Midbrain (tissue), 1 donor: ENCODE measurements at places on chromosomes 7 and 10.

DNA sequence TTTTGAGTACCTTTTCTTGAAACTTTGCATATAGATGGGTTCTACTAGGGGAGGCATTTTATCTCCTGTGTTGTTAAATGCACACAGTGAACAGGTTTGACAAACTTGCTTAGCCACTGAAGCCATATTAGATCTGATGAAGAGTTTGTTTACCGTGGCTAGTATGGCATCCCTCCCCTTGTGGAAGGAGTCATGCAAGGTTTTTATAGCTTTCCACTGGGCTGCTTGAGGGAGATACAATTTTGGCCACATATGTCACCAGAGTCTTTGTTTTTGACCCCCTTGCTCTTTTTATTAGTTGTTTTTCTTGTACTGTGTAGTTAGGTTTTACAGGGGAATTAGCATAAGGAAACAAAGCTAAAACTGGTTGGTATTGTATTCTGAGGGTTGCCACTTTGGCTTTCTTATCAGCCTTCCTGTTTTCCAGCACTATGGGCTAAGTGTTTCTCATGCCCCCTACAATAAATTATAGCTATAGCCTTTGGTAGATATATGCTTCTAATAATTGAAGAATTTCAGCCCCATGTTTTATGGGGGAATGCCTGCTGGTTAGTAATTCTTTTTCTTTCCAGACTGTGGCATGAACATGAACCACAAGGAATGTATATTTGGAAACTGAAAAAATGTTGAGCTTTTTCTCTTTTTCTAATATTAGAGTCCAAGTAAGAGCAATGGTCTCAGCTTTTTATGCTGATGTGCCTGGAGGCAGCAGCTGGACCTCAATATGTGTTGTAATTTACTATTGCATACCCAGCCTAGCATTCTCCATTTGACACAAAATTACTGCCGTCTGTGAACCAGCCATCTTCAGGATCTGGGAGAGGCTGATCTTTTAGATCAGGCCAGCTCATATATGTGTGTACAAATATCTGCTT is 18.4 kb upstream of the STEAP2 start:
- no peak for DNase-seq

GRCh38 chr10:113060201-113061053 is 110.4 kb downstream of the TCF7L2 start:
- DNase-seq, result peak; percentile 77

DNA sequence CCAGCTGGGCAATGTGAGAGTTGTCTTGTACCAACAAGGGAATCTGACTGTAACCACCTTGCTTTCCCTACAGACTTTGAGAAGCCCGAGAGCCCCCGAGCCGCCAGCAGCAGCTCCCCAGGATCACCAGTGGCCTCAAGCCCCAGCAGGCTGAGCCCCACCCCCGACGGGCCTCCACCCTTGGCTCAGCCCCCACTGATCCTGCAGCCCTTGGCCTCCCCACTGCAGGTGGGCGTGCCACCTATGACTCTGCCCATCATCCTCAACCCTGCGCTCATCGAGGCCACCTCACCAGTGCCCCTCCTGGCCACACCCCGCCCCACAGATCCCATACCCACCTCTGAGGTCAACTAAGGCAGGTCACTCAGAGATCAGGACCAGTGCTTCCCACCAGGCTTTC is 13.5 kb upstream of the NFKB2 start:
- DNase-seq, result no peak

- no peak for DNase-seq
Observed at GRCh38 chr7:13307040-13307439, 619.6 kb downstream of the ARL4A start.

- no peak for DNase-seq
Observed at GRCh38 chr7:130279286-130279685, 12.6 kb downstream of the CPA2 start.

DNA sequence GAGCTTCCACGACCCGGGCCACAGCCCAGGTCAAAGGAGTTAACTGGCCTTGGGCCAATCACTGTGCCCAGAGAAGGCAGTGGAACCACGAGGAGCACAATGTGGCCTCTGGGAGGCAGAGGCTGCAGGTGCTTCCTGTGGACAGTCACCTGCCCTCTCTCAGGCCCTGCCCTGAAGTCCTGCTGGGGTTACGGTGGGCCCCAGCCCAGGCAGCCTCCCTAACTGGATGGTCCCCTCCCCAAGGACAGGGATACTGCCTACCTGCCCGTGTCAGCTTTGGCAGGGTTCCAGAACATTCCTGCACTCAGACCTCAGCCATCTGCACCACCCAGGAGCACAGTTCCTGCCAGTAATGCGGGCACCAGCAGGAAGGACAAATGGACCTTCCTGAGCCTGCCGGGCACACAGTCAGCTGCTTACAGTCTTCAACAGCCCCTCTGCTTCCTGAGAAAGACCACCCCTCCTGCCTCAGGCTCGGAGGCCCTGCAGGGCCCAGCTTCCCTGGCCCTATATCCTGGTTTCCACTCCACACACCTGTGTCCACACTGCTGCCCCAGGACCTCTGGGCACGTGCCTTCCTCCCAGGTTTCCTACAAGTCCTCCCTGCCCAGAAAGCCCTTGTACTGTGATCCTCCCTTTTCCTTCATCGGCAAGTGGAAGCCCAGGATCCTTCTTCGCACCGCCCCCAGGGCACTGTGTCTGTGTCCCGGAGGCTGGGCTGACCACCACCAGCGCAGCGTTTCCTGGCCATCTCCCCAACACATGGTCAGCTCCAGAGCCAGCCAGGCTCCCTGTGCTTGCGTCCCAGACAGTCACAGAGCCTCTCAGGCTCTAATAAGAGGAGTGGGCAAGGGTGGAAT is 23.3 kb downstream of the WDR86 start:
- no peak for DNase-seq

DNA sequence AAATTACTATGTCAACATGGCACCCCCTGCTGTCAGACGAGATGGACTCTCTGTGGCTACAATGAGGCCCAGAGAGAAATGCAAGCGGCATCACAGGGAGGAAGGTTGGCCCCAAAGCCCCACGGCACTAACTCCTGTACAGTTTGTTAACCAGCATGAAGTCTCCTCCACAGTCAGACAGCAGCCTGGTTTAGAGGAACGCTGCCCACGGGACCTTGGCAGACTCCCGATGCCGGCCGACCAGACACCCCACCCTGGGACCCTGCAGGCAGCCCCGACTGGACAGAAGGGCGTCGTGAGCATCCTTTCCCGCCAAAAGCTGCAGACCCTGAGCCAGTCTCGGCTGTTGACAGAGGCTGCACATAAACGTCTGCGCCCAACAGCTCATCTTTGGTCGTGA is 158.8 kb downstream of the DIP2C start:
- DNase-seq, result no peak

DNA sequence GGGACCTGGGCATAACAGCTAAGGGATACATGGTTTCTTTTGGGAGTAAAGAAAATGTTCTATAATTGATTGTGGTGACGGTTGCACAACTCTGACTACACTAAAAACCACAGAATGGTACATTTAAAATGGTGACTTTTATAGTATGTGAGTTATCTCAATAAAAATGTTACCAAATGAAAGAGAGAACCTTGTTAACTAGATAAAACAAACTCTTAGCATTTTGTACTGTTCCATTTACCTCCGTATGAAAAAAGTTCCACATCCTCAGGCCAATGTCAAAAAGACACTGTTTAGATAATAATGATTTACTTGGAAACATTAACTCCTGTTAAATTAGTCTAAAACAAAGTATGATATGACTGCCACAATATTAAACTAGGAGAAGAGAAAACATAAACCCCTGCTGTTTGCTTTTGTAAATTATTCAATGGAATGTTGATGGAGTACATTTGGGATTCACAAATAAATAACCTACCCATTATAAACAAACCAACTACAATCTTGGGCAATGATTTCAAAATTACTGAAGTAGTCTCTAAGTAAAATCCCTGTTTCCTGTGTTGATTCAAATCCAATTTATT is 60.7 kb downstream of the SMURF1 start:
- no peak for DNase-seq

GRCh38 chr10:22429146-22429545 is 83.8 kb downstream of the SPAG6 start:
- no peak for DNase-seq

DNA sequence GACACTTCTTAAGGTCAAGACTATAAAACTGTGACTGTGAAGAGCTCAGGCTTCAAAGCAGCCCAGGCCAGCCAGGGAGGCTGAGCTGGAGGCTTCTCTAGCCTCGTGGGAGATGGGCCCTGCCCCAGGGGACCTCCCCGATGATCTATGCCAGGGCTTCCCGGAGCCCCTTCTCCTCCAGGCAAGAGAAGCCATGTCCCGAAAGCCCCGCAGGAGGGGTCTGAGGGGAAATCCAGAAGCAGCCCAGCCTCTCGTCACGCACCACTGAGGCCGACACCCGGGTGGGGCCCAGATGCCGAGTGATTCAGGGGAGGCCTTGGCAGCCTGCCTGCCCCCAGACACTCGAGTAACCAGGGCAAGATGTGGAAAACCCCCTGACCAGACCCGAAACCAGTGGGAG is 63.7 kb downstream of the PROSER2 start:
- no peak for DNase-seq

GRCh38 chr7:54159088-54159487 is 383.1 kb upstream of the VSTM2A start:
- DNase-seq, result no peak

DNA sequence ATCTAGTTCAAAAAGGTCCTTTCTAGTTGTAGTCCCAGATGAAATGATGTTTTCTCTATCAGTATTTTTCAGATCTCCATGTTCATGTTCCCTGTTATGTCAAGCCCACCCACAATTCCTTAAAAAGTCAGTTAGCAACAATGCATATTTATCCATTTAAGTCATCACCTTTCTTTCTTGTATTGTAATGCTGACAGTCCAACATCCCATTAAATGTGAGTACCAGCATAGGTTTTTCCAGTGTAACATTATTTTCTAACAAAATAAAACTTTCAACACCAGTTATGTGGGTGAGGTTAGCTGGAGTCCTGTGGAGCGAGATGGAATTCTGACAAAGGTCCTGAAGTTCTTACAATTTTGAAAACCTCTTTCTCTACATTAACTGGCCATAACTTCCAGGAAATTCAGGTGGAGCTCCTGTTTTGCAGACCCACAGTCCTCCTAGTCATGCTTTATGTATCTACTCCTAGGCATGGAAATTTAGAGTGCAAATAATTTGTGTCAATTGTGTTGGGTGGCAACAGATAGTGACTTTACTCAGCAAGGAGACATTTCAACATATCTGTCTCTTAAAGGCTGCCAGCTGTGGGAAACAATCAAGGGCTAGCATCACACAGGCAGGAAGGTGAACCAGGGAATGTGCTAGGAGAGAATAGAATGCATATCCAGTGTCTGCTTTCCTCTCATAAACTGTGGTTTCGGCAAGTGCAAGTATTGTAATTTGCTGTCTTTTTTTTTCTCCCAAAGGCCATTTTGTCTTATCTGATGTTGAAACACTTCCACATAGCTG is 162.6 kb downstream of the MTERF1 start:
- no peak for DNase-seq

DNA sequence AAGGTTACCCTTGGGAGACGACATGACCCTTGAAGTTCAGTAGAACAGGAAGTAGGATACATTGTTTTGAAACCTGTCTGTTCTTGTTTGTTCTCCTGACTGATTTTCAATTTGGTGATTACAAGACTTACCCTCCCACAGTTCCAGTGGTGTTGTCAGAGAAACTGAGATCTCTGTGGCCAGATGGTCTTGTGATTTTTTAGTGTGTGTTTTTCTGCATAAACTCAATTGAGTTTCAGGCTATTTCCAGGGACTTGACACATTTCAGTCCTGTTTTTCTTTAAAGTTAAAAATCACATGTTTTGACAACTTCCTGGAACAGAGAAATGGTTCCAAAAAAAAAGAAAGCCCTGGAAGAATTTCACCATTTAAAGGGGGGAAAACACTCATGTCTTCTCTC is 22.3 kb downstream of the PIK3CG start:
- DNase-seq, result no peak

- no peak for DNase-seq
Observed at GRCh38 chr7:128728598-128728997, 10.6 kb upstream of the CALU start.

- DNase-seq, result no peak
Observed at GRCh38 chr7:66631471-66631870, 2.8 kb downstream of the KCTD7 start.

DNA sequence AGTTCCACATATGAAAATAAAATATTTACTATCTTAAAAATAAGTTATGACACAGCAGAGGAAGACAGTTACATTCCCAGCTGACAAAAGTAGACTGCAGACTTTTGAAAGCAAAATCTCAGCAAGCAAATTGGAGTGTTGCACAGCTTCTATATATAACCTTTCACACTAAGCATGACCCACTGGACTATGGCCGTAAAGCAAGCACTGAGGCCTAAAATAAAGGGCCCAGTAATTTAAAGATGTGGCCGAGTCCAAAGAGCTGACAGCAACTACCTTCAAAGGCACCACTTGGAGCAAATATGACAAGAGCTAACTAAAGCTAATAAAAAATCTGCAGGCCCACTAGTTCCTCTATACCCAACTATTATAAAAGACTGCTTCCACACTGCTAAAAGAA is 6.5 kb downstream of the GDI2 start:
- no peak for DNase-seq

DNA sequence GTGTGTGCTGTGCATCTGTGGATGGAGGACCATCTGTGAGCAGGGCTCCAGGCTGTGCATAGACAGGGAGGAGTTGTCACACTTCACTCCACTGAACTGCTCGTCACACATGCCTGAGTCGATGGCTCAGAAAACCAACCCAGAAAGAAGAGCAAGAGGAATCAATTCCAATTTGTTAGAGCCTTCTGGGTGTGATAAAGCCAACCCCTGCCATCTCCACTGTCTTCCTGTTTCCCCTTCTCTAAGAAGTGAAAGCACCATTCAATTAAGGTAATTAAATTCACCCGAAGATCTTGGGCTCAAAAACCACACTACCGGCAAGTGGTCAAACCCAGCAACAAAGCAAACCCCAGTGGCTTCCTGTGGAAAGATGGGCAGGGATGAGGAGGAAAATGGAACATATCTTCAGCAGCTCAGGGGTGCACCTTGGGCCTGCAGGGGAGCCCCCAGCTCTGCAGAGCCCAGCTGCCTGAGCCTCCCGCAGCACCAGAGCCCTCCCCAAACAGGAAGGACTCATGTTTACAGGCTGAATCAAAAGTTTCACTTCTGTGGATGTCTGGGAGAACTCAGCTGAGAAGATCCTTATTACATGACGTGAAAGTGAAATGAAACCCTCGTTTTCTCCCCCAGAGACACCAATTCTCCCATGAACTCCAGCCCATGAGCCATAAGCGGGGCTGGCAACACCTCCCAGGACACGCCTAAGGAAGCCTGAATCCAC is 10.9 kb downstream of the C10orf71 start:
- peak; percentile 14 for DNase-seq
